ENCODE measurements at places on chromosomes 5 and 9.

DNA sequence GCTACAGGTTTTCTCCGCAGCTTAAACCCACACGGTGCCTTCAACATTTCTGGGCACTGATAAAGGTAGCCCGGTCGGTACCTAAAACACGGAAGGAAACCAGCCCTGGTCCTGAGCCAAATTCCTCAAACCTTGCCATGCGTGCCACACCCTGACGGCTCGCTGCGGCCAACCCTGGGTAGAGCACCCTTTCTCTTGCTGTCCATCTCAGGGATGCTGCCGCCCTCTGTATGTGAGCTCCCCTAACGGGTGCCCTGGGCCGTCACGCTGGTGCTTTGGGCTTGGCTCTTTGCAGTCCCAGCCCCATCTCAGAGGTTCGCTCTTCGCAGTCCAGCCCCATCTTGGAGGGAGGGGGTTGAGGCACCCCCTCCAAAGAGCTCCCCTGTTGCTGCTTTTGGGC is 43.9 kb downstream of the PNPLA7 start:
- DNase-seq: no peak

- DNase-seq: no peak
Measured at GRCh38 chr5:73234204-73234555, 61.2 kb downstream of the TMEM174 start.

GRCh38 chr9:97900738-97901565 is 21.3 kb downstream of the TRMO start:
- no peak for DNase-seq

DNA sequence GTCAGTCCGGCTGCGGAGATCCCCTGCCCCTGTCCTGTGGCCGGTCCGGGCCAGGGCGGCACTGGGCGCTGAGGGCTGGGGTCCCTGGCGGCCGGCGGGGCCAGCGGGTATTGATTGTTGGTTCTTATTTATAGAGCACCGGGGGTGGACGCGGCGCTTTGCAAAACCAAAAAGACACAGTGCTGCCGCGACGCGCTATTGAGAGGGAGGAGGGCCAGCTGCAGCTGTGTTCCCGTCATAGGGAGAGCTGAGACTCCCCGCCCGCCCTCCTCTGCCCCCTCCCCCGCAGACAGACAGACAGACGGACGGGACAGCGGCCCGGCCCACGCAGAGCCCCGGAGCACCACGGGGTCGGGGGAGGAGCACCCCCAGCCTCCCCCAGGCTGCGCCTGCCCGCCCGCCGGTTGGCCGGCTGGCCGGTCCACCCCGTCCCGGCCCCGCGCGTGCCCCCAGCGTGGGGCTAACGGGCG is 2.5 kb downstream of the LRRC26 start:
- no peak for DNase-seq

GRCh38 chr9:107487521-107488374 is 1.8 kb downstream of the KLF4 start:
- no peak for DNase-seq

GRCh38 chr5:159353661-159354252 is 23.5 kb upstream of the IL12B start:
- DNase-seq: no peak

DNA sequence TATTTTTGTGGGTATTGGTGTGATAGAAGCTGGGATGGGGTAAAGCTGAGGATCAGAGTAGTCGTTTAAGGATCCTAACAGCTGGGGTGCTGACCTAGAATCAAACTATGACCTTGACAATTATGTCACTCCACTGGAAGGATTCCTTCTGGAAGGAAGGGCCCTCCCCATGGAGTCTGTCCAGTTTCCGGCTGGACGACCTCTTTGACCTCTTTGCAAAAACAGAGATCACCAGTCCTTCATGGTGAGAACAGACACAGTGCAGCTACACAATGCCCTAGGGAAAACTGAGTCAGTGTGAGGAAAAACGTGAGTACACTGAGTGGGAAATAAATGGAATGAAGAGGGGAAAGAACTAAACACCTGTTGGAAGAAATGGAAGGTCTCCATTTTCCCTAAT is 445.6 kb downstream of the MAT2B start:
- no peak for DNase-seq

- no peak for DNase-seq
Measured at GRCh38 chr9:128006332-128006996, 25.7 kb upstream of the EEIG1 start.

GRCh38 chr5:124103671-124104070 is 591.7 kb downstream of the CSNK1G3 start:
- DNase-seq: no peak

DNA sequence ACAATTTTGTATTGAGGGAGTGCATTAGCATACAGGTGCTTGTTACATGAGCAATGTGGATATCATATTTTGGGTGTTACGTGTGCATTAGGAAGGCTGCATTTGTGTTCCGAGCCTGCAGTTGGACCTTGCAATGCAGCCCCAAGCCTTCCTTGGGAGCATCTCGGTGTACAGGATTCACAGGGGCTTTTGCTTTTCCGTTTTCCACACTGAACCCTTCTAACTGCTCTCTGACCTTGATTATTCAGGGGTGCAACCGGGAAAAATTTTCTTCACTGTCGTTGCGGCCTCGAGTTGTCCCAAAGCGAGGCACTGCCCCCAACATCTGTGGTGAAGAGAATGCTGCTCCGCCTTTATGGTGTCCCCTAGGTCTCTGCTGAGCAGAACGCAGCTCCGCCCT is 80.1 kb upstream of the PLEKHG4B start:
- no peak for DNase-seq

Measured in iPS DF 19.7 (cell line).